ENCODE measurements at places on chromosomes 16 and 17. TPM values are rescaled to one million over a fixed set of nuclear protein-coding genes. Genes with fewer than 3 reads are reported as not detected.

SPECC1 gene
- total RNA-seq = 66.7 TPM

CDH5 gene
- total RNA-seq = not detected

FBXW10B gene
- total RNA-seq = not detected

SMIM5 gene
- not detected for total RNA-seq

DOC2A gene
- total RNA-seq = 0.76 TPM

CCL4L2 gene
- total RNA-seq = not detected

UMOD gene
- total RNA-seq = not detected

NME3 gene
- 61.8 TPM for total RNA-seq

KRT9 gene
- not detected for total RNA-seq

SEZ6 gene
- not detected for total RNA-seq

CCL17 gene
- not detected for total RNA-seq

SYT17 gene
- total RNA-seq = under 0.01 TPM

CDH1 gene
- 23.3 TPM for total RNA-seq

CSH1 gene
- total RNA-seq = not detected

TMEM132E gene
- not detected for total RNA-seq

ARL5C gene
- total RNA-seq = not detected

CNTNAP4 gene
- total RNA-seq = not detected

PNMT gene
- total RNA-seq = 1.4 TPM

Measured in mesangial cell (primary cell).